ENCODE measurements at places on chromosomes 16 and 17.

DNA sequence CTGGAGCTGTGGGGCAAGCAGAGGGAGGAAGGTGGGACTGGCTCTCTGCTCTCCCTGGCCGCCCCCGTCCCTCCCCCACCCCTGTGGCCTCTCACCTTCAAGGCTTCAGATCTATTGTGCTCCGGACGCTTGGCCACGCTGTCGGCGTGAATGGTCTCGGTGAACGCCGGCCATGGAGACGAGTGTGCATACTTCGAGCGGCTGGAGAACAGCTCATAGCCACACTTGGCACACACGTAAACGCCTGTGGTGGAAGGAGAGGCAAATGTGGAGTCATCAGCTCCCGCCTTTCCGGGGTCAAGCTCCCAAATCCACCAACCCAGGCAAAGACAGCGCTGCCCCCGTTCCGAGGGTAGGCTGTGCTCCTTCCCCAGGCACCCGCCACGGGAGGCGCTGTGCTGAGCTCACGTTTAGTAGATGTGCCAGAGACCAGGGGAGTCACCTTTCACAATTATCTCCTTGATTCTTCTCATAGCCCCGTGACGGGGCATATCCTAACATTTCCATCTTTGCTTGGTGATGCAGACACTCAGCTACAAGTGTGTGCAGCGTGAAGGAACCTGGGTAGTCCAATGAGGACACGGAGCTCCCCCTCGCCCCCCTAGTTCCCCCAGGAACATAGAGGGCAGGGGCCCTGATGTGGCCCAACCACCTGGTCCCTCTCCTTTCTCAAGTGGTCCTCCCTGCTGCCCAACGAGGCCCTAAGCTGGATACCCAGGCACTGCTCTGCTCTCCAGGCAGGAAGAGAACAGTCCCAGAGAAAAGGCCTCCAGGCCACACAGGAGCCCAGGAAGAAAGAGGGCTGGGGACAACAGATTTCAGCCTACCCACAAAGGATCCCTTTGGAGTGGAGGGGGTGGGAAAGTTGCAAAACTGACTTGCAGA, 1.6 kb downstream of the MSRB1 start:
- no peak for DNase-seq

GRCh38 chr17:7885367-7886226, 3.0 kb upstream of the CHD3 start:
- peak; percentile 47 for DNase-seq

DNA sequence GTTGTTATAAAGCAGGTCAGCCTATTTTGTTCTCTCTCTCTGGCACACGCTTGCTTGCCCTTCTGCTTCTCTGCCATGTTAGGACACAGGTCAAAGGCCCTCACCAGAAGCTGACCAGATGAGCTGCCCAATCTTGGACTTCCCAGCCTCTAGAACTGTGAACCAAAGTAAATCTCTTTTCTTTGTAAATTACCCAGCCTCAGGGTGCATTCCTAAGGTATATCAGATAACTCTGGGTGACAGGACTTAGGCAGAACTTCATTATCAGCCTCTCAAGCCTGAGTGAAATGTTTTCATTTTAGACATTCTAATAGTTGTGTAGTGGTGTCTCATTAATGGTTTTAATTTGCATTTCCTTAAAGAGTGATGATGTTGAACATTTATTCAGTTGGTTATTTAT, 124.3 kb downstream of the CDRT15L2 start:
- no peak for DNase-seq

DNA sequence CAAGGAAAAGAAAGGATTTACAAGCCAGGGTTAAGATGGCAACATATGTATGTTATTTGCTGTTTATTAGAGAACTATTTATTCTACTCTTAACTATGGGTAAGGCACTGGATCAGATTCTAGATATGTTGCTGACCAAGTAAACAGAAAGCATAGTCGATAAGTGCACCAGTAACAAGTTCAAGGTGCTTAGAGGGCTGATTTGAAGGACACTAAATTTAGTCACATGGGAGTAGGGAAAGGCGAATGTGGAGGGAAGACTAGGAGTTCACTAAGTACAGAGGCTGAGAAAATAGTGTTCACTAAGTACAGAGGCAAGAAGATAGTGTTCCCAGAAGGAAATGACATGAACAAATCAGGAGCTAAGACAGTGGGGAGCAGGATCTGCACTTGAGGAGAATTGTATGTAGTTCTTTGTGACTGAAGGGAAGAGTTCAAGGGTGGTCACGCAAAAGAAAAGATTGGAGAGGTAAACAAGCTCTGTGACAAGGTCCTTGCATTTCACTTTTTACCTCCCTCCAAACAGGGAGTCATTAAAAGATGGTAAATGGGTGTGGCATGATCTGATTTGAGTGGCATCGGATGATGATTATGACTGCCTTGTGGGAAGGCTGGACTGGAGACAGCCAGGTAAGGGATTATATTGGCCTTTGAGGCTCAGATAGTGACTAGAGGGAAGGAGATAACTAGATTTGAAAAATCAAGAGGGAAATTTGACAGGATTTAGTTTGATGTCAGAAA, 20.9 kb downstream of the HEATR9 start:
- DNase-seq: no peak

- DNase-seq: peak; percentile 49
Observed at GRCh38 chr17:33779234-33779591, 475.9 kb upstream of the CCL2 start.

DNA sequence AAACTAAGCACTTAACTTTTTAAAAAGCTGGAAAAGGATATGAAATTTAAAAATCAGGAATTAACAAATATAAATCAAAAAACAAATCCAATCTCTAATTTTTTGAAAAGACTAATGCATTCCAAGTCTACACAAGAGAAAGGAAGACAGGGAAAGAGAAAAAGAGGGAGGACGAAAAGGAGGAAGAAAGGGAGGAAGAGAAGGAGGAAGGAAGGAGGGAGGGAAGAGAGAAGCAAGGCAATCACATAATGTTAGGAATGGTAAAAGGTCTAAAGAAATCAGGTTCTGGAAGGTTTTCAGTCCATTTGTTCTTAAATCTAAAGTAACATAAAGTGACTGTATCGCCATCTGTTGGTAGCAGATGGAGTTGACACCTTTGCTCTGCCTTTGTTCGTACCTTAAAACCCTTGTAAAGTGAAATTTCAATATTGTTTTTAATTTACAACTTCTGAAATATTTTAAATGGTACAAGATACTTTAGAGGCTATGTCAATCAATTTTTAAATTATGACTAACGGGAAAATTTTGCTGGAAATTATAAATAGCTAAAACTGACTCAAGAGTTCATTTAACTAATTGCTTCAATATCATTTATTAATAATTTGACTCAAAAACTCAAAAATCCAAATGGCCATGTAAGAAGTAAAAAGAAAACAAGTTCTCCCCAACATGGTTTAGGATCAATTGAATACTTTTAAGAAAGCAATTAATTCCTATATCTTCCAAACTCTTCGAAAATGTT, 20.4 kb upstream of the CDYL2 start:
- peak; percentile 70 for DNase-seq

DNA sequence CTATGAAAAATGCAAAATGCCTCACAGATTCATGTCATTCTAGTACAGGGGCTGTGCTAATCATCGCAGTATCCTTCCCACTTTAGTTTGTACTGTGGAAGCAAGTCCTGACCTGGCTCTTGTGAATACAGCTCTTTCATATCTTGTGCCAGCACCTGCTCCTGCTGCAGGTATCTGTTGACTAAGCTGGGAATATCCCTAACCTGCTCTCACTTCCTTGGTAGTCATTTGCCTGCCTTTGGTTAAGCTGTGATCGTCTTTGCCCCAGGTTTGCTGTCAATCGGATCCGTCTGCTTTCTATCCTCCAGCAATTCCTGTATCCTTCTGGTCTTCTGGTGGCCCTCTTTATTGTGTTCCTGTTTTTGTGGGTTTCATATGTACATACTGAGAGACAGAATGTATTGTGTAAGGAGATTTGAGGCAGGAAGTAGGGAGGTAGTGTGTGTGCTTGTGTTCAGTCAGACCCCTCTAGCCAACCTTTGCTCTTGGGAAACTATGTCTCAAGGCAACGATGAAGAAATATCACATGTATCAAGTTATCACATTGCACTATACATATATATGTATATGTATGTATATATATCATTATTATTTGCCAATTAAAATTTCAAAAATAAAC, 7.7 kb upstream of the GINS3 start:
- no peak for DNase-seq

DNA sequence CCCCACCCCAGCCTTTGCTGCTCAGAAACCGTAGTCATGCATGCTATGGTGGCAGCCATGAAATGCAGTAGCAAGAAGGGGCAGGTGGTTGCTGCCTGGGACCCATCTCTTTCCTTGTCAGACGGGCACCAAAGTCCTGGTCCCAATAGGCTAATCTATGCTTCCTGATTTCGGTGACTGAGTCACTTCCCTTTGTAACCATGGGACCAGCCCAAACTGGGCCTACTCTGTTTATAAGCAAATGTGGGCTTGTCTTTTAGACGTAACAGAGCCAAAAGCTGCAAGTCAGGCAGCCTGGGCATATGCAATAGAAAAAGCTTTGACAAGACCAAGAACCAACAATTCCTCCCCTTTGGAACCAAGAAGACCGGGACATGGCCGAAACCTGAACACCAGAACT, 99.1 kb upstream of the RBBP6 start:
- DNase-seq: no peak

DNA sequence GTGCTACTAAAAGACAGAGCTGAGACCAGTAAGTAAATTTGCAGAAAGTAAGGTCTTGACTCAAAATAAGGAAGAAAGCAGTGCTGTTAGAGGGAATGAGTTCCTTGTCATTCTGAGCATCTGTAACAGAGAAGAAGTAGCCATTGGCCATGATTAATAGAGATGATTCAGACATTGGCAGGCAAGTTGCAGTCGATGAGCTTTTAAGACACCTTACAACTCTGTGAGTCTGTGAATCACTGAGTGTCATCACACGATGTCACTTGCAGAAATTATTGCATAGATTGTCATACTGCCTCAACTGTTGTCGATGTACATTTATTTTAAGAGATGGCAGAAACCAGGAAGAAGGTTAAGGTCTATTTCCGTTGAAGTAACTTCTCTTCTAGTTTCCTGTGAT, 201.1 kb upstream of the CDH13 start:
- no peak for DNase-seq

DNA sequence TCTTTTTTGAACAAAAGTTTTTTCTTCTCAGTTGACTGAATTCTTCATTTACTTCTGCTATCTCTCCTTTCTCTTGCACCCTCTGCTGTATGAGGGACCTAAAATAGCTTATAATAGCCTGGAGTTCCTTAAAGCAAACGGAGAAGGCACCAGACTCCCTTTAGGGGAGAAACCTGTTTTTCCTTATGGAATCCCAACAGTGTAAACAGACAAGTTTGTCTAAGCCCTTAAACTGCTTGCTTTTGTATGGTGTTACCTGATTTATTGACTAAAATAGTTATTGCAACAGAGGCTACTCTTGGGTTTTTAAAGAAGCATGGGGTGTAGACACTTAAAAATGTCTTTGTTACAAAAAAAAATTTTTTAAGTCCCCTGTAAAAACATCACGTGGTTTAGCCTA, 12.9 kb upstream of the TRIM25 start:
- DNase-seq: no peak

- no peak for DNase-seq
Observed at GRCh38 chr16:3949287-3949686, 68.8 kb upstream of the CREBBP start.

DNA sequence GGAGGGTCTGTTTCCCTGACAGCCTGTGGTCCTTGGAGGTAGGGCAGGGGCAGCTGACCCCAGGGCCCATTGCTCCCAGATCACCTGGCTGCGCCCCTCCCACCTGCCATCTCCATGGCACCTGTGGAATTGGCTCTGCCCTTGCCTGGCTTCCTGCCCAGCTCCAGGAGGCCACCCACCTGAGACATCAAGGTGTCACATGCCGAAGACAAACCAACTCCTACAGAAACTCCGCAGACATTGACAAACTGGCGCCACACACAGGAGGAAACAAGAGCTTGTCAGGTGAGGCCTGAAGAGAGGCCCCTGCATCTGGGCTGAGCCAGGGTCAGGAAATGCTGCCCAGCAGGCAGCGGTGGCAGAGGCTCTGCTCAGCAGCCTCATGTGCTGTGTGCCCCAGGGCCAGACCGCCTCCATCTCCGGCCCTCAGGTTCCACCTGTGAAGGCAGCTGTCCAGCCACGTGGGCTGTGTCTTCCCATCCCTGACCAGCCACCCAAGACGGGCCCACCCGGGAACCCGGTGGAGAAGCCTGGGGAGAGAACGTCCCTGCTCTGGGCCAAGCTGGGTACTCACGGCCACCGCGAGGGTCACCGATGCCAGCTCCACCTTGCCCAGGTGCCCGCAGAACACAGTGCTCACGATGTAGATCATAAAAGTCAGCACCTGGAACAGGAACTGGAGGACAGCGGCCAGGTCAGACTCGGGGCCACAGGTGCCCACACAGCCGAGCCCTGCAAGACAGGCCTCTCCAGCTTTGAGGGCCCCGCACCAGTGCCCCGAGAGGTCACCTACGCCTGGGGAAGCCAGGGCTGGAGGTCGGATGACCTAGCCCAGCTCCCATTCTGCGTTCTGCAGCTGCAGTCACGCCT, 1.6 kb downstream of the SLC47A2 start:
- DNase-seq: no peak

DNA sequence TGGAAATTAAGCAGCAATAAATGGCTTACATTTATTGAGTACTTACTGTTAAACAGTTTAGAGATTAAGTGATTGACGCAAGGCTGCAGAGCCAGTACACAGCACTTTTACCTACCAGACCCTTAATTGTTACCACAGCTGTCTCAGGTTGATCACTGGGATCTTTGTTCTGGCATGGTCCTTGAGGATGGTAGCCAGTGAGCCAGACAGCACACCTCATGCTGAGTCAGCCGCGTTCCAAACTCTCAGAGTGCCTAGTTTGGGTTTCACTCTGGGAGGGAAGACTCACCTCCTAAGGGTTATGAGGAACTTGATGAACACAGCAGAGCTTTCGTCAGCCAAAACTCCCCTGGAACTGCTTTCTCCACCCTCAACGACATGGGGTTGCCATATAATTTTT, 20.4 kb downstream of the CDH3 start:
- no peak for DNase-seq

DNA sequence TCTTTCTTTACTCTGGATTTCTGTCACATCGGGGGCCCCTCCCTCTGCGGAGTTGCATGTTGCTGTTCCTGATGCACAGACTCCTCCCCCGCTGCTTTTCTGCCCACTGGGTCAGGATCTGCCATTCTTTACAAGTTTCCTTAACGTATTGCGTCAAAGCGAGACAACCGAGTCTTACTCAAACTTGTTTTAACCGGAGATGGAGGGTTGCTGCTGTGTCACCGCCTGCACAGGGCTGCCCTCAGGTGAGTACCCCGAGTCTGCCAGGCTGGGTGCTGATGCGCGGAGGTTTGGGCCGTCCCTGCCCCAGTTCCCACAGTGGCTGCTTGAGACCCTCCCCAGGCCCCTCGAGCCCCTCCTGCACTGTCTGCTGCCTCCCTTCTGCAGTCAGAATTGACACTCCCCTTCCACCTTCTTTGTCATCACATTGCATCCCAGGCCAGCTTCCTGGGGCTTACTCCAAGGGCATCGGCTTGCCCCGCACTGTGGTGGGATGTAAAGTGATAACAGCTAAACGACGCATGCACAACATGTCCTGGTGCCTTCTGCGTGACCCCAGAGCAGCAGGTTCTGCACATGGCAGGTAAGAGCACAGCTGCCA, 19.3 kb downstream of the CARHSP1 start:
- DNase-seq: no peak

- peak; percentile 73 for DNase-seq
Observed at GRCh38 chr17:48491527-48492273, 39.1 kb downstream of the HOXB1 start.

Measured in activated CD4-positive, alpha-beta T cell treated with anti-CD3 and anti-CD28 coated beads, Interleukin-2, amount 50 U/mL, for 16 hours (primary cell).